ENCODE measurements at places on chromosomes 2 and 18.
A peak's percentile ranks its signal among the peaks of the same experiment; 100 is the strongest.

- DNase-seq: no peak
Observed at GRCh38 chr2:226466589-226466988, 333.0 kb downstream of the IRS1 start.

- no peak for DNase-seq
Observed at GRCh38 chr2:19209575-19210341, 148.7 kb downstream of the OSR1 start.

GRCh38 chr2:95390881-95391321 lies 11.6 kb upstream of the FAHD2A start:
- no peak for DNase-seq

GRCh38 chr2:134143568-134143967 lies 110.3 kb upstream of the MGAT5 start:
- DNase-seq: no peak

DNA sequence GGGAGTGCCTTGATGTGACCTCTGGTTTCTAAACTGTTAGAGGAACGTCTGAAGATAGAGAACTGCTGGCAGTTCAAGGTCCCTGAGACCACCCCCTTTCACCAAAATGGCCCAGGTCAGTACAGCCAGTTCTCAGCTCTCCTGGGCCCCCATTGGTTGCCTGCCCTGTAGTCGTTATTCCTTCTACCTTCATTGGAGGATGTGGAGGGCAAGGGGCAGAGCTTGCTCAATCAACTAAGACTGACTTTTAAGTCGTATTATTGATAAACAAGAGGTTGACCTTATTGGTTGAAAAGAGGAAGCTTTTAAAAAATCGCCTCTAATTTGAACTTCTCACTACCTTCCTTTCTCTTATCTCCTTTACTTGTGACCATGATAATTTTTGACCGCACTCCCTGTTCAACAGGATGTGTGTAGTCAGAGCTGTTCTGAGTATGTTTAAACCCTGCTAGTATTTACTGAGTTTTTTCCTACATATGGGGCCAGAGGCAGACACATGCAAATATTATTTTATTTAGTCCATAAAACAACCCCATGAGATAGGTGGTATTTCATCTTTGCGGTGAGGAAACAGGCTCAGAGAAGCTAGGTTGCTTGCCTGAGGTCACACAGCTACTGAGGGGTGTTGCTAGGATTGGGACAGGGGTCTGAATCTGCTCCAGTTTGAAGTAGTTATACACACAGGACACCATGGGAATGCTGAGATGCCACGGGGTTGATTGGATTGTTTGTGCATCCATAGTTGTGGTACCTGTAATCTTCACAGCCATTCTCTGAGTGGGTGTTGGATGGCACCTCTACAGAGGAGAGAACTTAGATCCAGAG lies 65.9 kb downstream of the TMEM247 start:
- DNase-seq: no peak

- DNase-seq: no peak
Observed at GRCh38 chr18:73841661-73842060, 306.0 kb downstream of the FBXO15 start.

- no peak for DNase-seq
Observed at GRCh38 chr18:51191128-51191717, 6.3 kb downstream of the MEX3C start.

GRCh38 chr2:100939445-100939844 lies 62.6 kb upstream of the RPL31 start:
- no peak for DNase-seq

GRCh38 chr2:120901201-120901600 lies 165.5 kb downstream of the GLI2 start:
- no peak for DNase-seq

- no peak for DNase-seq
Observed at GRCh38 chr2:80030135-80030534, 274.4 kb downstream of the LRRTM1 start.

- DNase-seq: no peak
Observed at GRCh38 chr2:218401890-218402289, 2.2 kb downstream of the CTDSP1 start.

DNA sequence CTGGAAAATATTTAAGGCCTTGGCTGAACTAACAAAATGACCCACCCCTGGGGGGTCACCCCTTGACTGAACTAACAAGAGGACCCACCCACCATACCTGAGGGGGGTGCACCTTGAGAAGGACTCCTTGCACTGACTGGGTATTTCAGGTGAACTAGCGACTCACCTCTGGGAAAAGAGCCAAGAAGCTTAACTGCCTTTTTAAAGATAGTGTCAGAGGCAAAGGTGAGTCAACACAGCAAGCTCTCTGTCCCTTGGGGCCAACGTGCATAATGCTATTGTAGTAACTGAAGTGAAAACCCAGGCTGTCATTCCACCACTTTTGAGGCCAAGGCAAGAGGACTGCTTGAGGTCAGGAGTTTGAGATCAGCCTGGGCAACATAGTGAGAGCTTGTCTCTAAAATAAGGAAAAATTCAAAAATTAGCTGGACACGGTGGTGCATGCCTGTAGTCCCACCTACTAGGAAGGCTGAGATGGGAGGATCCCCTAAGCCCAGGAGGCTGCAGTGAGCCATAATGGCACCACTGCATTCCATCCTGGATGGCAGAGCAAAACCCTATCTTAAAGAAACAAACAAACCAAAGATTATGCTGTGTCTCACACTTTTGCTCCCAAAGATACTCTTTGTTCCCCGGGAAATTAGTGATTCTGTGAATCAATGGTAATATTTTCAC lies 36.4 kb upstream of the ZCCHC2 start:
- no peak for DNase-seq

GRCh38 chr2:207333599-207334300 lies 168.0 kb upstream of the KLF7 start:
- no peak for DNase-seq

GRCh38 chr2:107308835-107309234 lies 422.9 kb upstream of the ST6GAL2 start:
- no peak for DNase-seq

DNA sequence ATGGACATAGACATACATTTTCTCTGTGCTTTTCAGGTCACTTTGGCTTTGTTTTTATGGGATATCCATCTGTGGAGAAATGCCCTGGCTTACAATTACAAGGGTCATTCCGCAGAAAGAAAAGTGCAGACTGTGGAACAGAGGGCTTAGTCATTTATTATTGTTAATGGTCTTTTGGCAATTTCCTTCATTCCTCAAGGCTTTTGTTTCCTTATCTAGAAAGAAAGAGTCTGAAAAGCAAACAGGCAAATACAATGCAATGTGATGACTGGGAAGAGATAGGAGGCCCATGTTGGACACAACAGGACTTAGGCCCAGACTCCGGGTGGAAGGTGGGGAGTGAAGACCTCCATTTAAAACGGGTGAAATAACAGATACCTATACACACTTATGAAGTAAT lies 129.5 kb upstream of the CAVIN2 start:
- DNase-seq: no peak

- DNase-seq: no peak
Observed at GRCh38 chr18:9182852-9183399, 46.3 kb downstream of the ANKRD12 start.

DNA sequence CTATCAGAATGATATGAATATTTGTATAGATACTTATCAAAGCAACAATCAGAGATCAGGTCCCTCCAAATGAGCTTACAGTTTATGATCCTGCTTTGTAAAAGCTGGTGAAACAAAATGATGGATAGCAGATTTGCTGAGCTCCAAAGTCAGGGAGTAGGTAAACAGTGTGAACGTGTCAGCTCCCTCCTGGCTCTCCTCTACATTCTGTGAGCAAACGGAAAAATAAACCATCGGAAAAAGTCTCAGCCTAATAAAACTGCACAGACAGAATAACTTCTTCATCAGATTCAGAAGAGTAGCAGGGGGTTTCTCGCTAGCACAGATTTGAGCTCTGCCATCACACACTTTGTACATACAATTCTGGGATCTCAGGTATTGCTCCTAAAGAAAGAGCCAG lies 51.3 kb downstream of the BCL11A start:
- no peak for DNase-seq

GRCh38 chr2:108412995-108413710 lies 35.4 kb downstream of the SULT1C4 start:
- DNase-seq: no peak

DNA sequence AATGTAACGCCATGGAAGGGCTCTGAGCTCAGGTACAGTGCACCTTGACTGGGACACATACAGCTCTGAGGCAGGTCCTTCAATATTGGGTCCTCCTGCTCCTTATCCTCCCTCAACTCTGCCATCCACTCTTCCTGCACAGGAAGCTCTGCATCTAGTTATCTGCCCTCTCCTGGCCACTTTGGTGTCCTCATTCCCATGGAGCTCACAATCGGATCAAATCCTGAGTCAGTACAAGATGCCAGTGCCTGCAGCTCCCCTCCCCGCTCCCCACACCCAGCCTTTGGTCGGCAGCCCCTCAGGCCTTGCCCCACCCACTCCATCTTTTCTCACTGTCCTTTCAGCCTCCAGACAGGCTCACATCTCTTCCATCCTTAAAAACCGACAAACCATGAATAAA lies 58.0 kb downstream of the LRRFIP1 start:
- no peak for DNase-seq

DNA sequence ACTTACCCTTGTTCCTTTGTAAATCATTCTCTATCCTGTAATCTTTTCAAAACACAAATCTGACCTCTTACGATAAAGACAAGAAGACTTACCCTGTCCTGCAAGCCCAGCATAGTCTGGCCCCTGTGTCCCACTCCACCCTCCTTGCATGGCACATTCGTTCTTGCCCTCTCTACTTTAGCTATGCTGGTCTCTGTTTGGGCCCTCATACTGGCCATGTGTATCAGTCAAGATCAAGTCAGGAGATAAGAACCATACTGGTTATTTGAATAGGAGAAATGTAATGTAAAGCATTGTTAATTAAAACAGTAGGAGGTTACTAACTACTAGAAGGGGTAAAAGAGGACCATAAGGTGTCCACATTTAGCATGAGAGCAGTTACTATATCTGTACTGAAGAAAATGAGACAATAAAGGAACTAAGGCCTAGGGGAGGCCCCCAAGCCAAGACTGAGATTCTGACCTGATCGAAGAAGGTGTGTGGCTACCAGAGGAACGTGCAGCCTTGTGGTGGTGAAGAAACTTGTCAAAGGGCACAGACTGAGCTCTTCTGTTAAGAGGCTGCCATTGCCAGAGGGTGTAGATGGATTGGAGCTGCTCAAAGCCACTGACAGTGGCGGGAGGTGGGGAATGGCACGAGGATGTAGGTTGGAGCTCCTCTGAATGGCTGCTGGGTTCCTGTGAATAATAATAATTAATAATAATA lies 80.8 kb downstream of the KCTD18 start:
- DNase-seq: no peak

DNA sequence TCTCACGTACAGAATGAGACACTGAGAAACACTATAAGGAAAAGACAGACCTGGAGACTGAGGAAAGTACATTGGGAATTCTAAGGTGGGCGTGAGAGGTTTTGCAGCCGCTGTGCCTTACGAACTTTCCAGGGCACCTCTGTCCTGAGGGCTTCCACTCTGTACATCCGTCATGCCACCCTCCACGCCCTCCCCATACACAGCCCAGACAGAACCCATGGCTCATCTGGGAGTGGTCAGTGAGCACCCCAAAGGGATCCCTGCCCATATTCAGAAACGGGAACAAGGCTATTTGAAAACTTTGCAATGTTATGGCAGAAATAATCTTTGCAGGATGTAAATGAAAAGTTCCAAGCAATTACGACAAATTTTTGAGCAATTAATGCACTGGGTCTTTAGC lies 95.4 kb upstream of the ZNF532 start:
- DNase-seq: no peak

- peak; percentile 7 for DNase-seq
Observed at GRCh38 chr2:198657512-198658121, 800.1 kb downstream of the SATB2 start.

DNA sequence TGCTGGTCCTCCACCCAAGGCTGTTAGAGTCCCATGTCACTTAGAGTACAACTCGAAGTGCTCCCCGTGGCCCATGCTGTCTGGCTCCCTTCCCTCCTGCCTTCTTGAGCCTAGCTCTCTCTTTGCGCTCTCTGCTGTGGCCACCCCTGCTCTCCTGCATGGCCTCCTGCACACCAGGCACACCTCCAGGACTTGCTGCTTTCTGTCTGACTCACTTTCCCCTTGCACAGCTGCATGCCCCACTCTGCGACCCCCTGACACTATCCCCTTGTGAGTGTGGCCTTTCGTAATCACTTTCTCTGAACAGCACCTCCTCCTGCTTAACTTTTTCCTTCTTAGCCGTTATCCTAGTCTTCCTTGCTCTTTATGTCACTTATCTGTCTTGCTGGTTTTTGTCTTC lies 343.6 kb downstream of the TGIF1 start:
- DNase-seq: no peak

DNA sequence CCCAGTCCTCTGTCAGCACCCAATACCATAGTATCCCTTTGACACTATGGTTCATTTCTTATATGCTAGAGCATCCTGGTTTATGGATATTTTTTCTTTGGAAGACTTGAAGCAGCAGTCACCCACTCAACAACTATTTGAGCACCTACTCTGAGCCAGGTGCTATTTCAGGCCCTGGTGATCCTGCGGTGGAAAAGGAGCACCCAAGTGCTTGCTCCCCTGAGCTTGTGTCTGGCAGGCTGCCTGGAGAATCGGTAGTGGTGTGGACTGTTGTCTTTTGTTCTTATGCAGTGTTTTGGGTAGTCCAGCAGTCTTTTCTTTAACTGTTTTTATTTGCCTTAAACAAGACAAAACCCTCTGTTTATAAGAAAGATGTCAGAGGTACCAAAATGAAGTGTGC lies 28.9 kb downstream of the NCK2 start:
- no peak for DNase-seq

- DNase-seq: no peak
Observed at GRCh38 chr2:85545780-85546240, 6.8 kb downstream of the MAT2A start.

DNA sequence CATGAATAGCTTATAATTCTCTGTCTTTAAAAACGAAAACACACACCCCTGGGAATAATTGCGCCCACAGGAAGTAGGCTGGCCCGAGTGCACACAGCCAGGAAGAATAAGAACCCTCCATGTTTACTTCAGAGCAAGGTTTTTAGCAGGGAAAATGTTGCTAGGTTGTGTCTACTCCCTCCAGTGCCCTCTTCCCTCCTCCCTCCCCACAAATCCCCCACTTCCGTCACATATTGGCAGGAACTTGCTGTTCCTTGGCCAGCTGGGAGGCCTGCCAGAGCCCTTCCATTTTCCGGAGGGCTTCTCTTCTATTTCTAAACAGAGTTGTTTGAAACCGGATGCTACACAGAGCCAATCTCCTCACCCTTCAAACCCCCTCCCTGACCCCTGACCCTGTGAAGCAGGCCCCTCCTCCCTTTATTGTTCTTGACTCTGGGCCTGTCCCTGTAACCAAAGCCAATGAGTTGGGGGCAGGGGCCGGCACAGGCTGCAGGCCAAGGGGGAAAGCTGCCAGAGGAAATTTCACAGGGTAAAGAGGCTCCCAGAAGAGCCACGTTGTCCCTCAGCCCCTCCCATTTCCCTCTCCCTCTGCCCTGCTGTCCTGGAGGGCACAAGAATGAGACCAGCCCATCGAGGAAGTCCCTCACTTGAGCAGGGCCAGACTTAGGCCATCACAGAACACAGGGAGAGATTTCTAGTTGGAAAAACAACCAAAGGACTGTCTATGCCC lies 49.8 kb upstream of the LGALSL start:
- DNase-seq: no peak

DNA sequence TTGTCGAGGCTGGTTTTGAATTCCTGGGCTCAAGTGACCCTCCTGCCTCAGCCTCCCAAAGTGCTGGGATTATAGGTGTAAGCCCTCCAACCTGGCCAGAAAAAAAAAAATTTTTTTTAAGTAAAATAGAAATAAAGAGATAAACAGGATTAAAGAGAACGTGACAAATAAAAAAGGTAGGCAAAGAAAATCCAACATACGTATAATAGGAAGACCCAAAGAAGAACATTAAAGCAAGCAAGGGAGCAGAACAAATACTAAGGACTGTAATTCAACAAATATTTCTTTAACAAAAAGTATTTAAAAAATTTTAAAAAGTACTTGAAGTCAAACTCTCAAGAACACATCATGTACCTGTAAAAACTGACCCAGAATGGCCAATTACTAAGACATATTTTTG lies 56.4 kb downstream of the PTPN2 start:
- no peak for DNase-seq

Data from NCI-H1048 (cell line).